ENCODE measurements at places on chromosomes 16 and 17.

DNA sequence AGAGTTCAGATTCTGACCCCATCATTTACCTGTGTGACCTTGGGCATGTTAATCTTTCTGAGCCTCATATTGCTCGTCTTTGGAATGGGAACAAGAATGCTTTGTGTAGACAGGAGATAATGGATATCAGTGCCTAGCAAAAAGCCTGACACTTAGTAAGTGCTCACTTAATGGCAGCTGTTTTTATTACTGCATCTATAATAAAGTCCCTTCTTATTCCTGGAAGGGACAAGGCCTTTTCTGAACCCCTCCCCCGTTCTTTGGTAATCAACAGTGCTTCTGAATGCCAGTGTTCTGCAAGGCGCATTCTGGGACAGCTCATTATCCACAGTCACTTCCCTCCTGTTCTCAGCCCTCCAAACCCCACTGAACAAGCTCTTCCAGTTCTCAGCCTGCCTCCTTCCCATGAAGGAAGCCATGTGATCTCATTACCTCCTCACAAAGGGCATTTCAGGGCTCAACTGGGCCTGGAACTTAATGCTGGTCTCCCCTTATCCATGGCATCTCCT lies 25.1 kb upstream of the SUPT4H1 start:
- peak; percentile 92 for DNase-seq

DNA sequence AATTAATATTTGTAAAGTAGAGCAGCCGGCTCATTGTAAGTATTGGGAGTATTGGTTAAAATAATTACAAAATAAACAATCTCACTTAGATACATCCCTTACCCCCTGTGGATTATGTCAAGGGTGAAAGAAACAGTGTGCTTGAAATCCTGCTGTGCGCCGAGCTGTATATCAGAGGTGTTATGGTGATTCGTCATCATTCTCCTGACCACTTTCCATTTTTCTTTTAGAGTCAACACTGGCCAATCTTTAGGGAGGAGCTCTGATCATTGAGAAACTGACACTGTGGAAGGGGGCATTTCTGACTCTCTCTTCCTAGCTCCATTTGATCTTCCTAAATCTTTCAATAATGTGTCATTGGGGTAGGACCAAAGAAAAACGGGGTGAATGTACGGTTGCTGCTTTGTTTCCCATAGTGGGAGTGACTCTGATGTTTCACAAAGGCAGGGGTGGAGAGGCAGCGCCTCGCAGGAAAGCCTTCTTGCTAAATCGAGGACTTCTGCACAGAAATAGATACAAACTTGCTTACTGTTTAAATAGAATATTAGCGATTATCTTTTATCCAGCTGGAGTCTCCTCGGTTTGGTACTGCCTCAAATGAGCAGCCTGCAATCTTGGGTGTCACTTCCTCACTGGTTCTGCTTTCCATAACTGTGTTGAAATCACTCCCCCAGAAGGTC lies 123.4 kb downstream of the PRKCB start:
- DNase-seq = no peak

GRCh38 chr17:38883592-38884526 lies 14.0 kb downstream of the LASP1 start:
- no peak for DNase-seq

- peak; percentile 57 for DNase-seq
Measured at GRCh38 chr17:57256708-57257112, 387 bp downstream of the MSI2 start.

DNA sequence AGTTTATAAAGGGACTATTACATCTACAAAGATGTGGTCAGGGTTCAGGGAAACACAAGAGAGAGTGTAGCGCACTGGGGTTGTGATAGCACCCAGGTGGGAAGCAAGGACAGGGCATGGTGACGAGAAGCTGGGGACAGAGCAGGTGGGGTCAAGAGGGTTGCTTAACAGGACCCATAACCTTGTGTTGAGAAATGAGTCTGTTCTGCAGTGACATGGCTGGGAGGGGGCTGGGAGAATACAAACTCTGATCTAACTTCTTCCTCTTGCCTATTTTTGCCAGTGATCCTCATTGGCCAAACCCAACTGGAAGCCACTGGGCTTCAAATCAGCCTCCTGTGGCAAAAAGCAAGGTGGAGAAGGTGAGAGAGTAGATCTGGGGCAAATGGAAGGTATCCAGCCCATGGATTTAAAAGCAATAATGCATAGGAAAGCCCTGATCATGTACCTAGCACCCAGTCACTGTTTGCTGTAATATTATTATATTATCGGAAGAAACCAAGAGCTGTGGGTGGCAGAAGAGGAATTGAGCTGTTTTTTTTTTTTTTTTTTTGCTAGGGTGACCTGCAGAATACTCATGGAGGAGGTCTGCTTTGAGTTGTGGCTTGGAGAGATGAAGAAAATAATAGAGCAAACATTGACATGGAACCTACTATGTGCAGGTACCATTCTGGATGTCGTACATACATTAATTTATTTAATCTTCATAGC lies 76.9 kb upstream of the ZFHX3 start:
- DNase-seq = no peak
